ENCODE measurements at places on chromosomes 12 and 14. TPM values are rescaled to one million over a fixed set of nuclear protein-coding genes. Genes with fewer than 3 reads are reported as not detected.

The SDS gene
- total RNA-seq = 0.66 TPM

The PPP1R1A gene
- 23.8 TPM for total RNA-seq

The PAPLN gene
- total RNA-seq = 1.0 TPM

The SERPINA1 gene
- 0.18 TPM for total RNA-seq

DNA sequence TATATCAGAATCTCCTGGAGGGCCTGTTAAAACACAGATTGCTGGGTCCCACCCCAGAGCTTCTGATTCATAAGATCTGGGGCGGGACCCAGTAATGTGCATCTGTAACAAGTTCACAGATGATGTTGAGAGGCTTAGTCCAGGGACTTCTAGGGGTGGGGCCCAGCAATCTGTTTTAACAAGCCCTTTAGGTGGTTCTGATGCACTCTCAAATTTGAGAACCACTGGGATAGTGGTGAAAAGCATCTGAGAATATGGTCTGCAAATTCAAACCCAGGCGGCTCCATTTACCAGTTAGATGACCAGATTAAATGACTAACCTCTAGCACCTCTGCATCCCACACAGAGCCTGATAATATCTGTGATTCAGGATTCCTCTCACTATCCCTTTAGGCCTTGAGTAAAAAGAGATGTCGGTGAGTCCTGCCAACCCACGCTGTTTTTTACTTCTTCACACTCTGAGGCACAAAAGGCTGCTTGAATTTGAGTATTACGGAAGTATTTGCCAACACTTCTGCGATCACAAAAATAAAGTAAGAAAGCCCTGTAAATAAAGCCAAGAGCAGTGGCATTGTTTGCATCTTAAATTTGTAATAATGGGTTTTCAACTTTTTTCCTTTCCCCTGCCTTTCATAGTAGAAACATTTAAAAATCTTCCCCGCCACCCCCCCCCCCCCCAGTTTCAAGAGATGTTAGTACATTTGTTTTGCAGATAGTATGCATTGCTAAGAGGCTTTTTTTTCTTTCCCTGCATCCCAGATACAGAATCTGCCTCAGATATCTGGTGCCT, 1.8 kb upstream of the FRS2 start:
- DNase-seq = no peak

DNA sequence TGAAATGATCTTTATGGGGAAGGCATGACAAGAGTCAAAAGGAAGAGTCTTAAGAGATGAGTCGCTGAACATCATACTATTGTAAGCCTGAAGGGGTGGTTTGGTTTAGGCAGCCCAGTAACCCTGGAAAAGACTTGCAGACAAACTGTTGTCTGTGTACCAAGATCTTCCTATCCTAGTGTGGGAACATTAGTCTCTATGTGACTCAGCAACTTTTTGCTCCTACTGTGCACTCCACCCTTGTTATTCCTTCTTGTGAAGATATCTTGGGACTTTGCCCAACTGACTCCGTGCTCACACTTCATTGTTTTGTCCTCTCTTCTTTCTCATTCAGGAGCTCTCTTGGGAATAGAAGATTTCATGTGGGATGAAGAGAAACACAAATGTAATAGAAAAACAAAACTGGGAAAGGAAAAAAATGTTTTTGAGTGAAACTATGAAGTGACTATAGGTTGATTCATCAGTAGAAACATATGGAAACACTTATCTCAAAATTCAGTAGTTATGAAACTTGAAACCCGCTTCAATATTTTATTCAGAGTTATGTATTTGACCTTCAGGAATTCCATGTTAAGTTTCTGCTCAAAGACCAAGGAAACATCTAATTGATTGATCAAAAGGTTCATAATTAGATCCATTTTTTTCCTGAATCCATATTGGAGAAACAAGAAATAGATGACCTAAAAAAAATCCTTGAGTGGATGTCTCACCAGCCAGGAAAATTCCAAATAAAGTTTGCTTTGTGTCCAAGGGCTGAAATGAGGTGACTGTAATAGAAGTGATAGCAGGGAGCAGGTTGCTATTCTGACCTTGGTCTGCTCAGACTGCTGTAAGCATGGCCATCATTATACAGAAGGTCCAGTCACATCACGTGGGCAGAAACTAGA, 67.2 kb downstream of the BTG1 start:
- no peak for DNase-seq

DNA sequence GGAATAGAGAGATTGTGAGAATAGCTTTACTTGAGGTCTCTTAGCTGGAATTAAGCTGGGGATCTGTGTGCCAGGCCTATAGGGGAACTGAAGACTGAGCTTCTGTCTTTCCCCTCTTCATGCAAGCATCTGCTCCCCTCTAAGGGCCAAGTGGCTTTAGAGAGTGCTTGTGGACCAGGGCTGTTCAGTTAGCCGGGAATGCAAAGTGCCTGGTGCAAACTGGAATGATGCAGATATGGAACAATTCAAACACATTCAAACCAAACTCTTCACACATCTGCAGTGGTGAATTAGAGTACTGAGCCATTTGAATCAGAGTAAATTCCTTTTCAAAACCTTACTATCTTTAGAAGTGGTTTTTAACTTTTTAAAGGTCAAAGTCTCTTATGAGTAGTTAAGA, 99.0 kb downstream of the LIN7A start:
- no peak for DNase-seq

- DNase-seq = no peak
Measured at GRCh38 chr14:67630186-67630585, 10.5 kb downstream of the ARG2 start.

DNA sequence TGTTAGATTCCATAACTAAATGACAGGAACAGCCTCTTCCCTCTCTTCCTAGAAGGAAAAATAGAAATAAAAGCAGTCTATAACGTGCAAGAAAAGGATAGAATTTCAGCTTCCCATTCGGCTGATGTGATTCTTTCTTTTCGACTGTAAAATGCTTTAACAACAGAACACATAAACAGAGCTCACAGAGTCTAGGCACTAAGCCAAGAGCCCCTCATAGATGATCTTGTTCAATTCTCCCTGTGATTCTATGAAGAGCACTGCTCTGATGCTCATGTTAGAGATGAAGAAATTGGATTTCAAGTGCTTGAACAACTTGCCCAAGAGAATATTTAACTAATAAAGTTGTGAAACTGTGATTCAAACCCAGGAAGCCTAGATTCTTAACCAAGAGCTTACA, 232.7 kb downstream of the RPAP3 start:
- no peak for DNase-seq

DNA sequence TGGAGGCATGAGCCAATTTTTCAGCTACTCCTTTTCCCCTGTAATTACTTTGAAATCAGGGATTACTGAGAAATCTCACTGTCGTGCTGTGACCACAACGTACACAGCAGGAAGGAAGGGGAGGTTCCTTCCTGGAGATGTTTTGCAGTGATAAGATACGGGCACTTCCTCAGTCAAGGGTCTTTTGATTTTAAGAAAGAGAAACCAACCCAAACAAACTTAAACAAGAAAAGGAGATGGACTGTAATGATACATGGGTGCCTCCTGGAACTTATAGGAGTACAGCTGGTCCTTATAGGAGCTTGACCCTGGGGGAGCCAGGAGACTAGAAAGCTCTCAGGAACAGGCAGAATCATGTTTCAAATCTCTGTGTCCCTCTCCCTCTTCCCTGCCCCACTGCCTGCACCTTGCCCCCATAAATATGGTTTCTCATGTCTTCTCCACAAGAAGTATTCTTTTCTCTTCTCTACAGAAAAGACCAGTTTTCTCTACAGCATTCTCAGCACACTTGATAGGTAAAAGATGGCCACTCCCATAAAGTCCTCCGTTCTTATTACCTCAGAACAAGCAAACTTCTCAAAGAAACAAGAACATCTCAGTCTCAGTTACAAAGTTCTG, 281.1 kb upstream of the AMIGO2 start:
- no peak for DNase-seq

- no peak for DNase-seq
Measured at GRCh38 chr12:129163861-129164260, 310.6 kb downstream of the GLT1D1 start.

DNA sequence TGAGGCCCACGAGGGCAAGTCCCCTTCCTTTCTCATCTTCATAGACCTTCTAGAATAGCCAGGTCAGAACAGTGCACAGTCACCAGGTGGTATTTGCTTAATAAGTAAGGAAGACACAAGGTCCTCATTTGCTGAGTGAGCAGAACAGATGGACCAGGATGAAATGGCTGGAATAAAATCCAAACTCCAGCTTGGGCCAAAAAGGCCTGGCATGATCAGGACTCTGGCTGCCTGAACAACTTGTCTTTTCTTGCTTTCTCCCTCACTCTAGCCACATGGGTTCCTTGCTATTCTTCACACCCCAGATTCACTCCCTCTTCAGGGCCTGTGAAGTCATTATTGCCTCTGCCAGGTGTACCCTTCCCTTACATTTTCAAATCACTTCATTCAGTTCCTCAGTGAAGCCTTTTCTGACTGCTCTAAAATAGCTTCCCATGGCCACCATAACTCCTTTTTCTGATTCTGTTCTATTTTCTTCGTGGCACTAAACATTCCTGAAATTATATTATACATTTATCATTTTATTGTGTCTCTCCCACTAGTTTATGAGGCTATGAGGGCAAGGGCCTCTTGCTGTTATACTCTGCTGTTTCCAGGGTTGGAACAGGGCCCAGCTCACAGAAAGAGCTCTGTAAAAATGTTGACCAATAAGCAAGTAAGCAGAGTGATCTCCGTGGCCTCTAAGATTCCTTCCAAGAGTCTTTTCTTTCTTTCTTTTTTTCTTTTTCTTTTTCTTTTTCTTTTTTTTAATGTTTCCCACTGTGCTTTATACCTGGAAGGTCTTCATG, 150.8 kb downstream of the TTC8 start:
- DNase-seq = no peak

DNA sequence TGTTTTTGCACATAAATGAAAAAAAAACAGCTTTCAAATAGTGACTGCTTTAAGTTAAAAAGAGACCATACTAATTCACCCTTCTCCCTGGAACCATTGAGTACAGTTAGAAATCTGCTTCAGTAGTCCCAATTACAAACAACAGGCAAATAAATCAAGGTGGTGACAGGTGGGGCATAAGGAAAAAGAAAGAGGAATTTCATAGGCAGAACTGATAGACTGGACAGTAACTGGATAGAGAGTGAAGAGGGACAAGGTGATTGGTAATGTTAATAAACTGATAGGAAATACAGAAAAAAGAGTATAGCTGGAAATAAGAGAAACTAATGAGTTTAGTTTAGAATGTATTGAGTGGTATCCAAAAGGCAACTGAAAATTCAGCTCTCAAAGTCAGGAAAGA, 56.0 kb downstream of the SLC41A2 start:
- no peak for DNase-seq

DNA sequence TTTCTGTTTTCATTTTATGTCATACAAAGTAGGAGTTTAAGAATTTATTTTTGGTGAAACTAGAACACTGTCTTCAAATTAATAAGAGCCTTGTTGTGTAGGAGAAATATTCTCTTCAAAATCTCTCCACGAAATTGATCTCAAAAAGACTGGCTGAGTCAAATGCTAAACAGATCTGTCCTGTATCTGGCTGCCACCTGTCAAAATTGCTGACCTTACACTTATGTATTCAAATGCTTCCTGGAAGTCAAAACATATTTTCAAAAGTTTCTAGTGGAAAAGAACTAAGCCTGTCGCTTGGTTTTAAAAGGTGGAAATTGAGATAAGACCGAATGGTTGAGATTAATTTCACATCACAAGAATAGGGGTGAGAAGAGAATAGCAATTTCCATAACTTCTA, 121.4 kb downstream of the RGS6 start:
- no peak for DNase-seq

GRCh38 chr12:1691123-1692007, 495 bp downstream of the ADIPOR2 start:
- DNase-seq = peak; percentile 88

- no peak for DNase-seq
Measured at GRCh38 chr14:72793156-72793939, 100.6 kb downstream of the DPF3 start.

GRCh38 chr14:80150301-80150700, 61.0 kb downstream of the DIO2 start:
- DNase-seq = no peak

Data from H7 (cell line).